NCI-H2081 treated with DMSO at 0.1 percent for 48 hours (cell line): ENCODE measurements at places on chromosomes 13 and 19.
A peak's percentile ranks its signal among the peaks of the same experiment; 100 is the strongest.

- no peak for DNase-seq
Measured at GRCh38 chr19:49324801-49325576, at the start of gene SLC6A16. Gene SLC6A16, minus strand, starts transcription at chr19:49325191. Its CDS starts 13,844 bp downstream, at chr19:49311347.

- DNase-seq = no peak
Measured at GRCh38 chr19:30557212-30557611, 185.0 kb downstream of the ZNF536 start.

DNA sequence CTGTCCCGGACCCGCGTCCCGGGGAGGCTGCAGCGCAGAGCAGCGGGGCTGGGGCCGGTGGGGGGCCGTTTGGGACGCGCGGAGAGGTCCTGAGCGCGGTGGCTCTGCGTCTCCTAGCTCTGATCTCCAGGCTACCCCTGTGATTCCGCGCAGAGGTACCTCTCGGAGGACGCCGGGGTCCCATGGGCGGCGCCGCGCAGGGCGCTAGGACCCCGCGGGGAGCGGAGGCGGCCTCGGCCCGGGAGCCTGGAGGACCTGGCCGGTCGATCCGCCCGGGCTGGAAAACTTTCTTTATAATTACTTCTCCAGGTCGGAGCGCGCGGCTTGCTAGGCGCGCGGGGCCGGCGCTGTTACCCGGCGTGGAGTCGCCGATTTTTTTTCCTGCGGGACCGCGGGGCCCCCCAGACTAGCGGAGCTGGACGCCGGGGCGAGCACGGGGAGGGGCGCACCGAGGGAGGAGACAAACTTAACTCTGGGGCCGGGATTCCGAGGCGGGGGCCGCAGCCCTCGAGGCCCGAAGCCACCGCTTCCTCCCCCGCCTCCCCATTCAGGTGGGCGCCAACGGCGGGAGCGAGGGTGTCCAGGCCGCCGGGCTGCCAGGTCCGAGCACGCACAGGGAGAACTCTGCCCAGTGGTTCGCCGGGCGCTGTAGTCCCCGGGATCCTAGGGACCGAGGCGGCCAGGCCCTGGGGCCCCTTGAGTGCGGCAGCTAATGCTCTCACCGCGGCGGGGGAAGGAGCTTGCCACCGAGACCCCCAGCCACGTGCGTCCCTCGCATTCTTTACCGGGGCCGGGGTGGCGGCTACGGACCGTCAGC lies 848 bp upstream of the CEBPA start:
- DNase-seq = no peak

GRCh38 chr19:46474211-46474610 lies 2.8 kb upstream of the PNMA8A start:
- no peak for DNase-seq

GRCh38 chr19:45823182-45823581 lies 8.1 kb upstream of the RSPH6A start:
- DNase-seq = no peak

GRCh38 chr13:51995677-51996551 lies 15.3 kb downstream of the ATP7B start:
- DNase-seq = no peak

- no peak for DNase-seq
Measured at GRCh38 chr13:92657565-92657964, 569.0 kb upstream of the GPC6 start.

DNA sequence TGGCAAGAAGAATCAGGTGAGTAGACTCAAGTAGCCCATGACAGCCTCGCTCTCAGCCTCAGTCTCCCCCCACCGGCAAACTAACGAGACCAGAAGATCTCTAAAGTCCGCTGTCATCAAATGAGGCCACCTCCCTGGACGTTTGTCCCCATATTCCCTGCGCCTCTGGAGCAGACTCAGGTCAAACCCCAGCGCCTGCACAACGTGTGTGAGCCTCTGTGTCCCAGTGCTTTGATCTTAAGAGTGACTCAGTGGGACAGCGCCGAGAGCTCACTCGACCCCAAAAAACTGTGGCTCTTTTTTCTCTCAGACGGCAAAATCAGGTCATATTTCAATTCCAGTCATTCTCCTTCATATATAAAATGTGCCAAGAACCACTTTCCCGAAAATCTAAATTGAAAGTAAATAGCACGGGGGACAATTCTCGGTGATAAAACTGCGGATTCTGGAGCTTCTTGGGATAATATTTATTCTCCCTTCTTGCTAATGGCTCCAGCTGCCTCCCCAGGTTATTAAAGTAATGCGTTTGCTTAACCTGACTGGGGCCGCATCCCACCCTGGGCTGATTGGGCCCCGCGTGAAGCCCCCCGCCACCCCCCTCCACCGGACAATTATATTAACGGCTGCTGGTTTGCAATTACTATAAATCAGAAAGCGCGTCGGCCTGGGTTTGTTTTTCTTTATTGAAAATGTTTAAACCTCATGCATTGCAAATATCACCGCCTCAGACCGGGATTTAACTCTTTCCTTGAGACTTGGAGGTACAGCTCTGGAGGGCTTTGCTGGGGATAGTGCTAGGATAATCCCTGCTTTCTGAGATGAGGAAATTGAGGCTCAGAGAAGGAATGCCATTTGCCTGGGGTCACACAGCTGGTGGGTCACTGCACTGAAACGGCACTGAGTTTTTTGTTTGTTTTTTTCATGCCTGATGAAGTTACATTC lies 37.5 kb upstream of the ZNRF4 start:
- DNase-seq = no peak

DNA sequence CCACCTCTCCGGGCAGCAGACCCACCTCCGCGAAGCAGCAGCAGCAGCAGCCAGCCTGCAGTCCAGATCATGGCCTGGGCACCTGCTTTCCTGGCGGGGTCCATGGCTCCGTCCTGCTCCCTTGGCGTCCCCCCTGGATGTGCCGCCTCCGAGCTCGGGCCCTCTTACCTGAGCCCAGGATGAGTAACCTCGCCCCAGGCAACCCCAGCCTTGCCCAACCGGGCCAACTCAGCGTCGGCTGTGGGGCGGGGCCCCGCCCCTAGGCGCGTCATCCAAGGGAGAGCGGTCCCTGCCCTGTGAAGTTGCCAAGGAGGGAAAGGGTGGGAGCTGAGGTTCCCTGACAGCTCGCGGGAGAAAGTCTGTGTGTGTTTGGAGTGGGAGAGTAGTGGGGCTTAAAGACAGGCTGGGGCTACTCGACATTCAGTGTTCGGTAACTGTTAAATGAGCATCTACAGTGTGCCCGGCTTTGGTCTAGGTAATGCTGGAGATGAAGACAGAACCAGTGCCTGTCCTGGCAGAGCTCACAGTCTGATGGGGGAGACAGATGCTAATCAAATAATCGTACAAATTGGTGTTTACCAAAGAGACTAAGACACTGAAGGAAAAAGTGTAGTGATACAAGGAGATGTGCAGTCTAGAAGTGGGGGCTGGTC lies at the start of gene LYPD3:
LYPD3 (minus strand) TSS at position 141 of the 653 bp plus-strand sequence; CDS start at position 104, 37 bp downstream.
- no peak for DNase-seq

DNA sequence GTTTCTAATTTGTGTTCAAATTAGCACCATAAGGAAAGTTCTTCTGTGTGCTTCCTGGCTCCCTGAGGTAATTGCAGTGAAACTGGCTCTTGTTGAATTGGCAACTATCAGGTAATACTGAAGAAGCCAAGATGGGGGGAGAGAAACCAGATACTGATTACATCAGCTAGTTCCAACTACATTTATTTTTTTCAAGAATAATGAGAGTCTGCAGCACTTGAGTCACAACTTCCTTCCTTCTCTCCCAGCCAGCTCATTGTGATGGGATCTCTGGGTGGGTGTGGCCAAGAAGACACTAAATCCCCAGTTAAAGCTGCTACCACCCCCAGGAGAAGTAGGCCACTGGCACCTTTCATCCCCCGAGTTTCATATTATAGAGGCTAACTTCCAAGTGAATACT lies 100.7 kb upstream of the RXFP2 start:
- no peak for DNase-seq

DNA sequence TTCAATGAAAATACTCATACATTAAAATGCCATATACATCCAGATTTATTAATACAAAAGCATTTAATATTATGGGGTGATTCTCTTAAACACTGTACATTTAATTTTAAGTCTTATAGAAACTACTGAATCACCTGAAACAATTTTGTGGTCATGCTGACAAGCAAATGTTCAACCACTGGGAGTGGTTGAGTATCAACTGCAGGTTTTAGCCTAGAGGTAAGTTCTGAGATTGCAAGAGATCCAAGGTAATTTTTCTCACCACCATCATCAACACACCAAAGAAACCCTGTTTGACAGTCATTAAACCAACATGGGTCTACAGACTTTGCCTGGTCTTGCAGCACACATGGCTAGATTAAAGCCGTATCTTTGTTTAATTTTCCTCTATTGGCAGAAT lies 196.3 kb downstream of the LHFPL6 start:
- no peak for DNase-seq

DNA sequence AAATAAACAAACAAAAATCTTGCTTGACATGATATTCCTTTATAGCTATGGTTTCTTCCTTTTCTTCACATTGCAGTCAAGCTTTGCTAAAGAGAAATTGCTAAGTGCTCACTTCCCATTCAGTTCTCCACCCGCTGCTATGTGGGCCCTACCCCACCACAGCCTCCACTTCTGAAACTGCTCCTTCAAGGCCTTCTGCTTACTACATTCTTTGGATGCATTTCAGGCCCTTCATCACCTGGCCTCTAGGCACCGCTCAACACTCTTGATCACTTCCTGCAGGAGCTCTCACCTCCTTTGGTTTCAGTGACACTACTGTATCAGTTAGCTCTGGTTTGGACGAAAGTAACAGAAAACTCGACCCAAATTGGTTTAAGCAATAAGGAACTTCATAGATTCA lies 72.4 kb downstream of the KLF5 start:
- no peak for DNase-seq

DNA sequence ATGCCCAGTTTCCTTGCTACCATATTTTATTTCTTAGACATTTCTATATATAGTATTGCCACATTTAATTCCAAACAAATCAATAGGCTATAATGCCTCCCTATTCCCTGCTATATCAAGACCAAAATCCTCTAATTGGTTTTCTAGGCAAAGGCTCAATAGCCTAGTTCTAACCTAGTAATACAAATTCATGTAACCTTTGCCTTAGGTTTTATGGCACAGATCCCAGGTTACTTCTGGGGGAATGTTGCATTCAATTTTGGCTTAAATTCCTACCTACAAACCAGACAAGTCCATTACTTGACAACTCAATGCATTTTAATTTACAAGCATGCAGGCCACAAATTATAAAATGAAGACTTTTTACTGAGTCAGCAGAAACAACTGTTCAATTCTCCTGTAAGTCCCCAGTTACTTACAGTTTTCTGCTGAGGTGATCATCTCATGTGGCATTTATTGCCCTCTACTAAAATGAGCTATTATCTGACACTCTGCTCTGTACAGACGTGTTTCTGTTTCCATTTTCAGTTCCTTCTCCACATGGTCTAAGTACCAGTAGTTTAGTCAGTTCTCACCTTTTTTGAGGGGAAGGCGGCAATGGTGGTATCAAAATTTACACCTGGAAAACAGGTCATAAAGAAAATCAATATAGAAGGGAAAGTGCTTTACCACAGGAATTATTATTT lies 11.7 kb downstream of the KCNRG start:
- DNase-seq = no peak

- no peak for DNase-seq
Measured at GRCh38 chr19:16111909-16112752, 442 bp downstream of the RAB8A start.

GRCh38 chr19:48815870-48816501 lies 5.2 kb upstream of the BCAT2 start:
- DNase-seq = peak; percentile 44

- no peak for DNase-seq
Measured at GRCh38 chr13:70339738-70340137, 231.5 kb upstream of the KLHL1 start.

- no peak for DNase-seq
Measured at GRCh38 chr13:65829241-65830008, 1400.7 kb downstream of the PCDH9 start.

- no peak for DNase-seq
Measured at GRCh38 chr13:94920578-94920977, 208.2 kb upstream of the SOX21 start.

GRCh38 chr13:85608255-85608829 lies 190.9 kb downstream of the SLITRK6 start:
- DNase-seq = no peak

GRCh38 chr19:38036707-38037611 lies 130.0 kb downstream of the SIPA1L3 start:
- DNase-seq = no peak

- DNase-seq = no peak
Measured at GRCh38 chr19:2476451-2477140, 669 bp downstream of the GADD45B start.

GRCh38 chr19:40754611-40755247 lies 3.7 kb downstream of the SNRPA start:
- no peak for DNase-seq

GRCh38 chr19:391726-392374 lies 17.1 kb downstream of the C2CD4C start:
- DNase-seq = no peak

- DNase-seq = no peak
Measured at GRCh38 chr19:2482354-2483038, 6.6 kb downstream of the GADD45B start.

DNA sequence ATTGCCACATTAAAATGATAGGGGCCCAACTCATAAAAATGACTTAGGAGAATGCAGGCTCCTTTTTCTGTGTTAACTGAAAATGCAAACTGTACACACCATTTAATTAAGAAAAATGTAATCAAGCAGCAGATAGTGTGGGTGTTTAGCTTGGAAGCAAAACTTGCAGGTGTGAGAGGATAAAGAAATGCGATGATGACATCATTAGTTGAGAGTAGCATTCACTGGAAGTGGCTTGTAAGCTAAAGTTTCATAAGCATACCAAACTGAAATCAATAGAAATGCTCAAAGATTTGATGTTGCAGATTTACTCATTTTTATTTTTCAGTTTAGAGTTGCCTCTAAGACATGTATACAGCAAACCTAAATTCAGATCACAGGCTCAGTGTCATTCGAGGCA lies 86.6 kb downstream of the PRR20E start:
- DNase-seq = no peak

- no peak for DNase-seq
Measured at GRCh38 chr19:35776102-35776788, 881 bp downstream of the ARHGAP33 start.

- DNase-seq = no peak
Measured at GRCh38 chr13:20721454-20722357, 18.2 kb downstream of the IL17D start.

GRCh38 chr13:35977060-35977459 lies 154.1 kb downstream of the DCLK1 start:
- no peak for DNase-seq

- DNase-seq = no peak
Measured at GRCh38 chr13:71864094-71864985, 2.7 kb downstream of the DACH1 start.

- no peak for DNase-seq
Measured at GRCh38 chr13:43877766-43878165, 1.8 kb downstream of the CCDC122 start.

- DNase-seq = no peak
Measured at GRCh38 chr19:10362259-10362658, 18.1 kb downstream of the TYK2 start.
